ENCODE measurements at places on chromosomes 1 and 21.

DNA sequence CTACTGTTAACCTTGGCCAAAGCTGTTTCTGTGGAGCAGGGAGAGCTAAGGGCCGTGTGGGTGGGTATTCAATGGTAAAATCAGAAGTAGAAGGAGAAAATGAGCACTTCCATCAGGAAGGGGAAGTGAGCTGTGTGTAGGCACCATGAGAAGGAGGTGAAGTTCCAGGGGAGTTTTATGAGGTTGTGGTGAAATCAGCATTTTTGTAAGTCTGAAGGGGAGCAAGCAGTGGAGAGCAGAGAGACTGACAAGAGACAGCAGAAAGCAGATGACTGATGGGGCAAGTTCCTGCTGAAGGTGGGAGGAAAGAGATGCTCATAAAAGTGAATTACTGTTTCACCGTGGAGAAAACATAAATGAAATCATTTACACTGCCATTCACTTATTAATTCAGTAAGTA lies 2.7 kb upstream of the GPR88 start:
- DNase-seq = no peak

DNA sequence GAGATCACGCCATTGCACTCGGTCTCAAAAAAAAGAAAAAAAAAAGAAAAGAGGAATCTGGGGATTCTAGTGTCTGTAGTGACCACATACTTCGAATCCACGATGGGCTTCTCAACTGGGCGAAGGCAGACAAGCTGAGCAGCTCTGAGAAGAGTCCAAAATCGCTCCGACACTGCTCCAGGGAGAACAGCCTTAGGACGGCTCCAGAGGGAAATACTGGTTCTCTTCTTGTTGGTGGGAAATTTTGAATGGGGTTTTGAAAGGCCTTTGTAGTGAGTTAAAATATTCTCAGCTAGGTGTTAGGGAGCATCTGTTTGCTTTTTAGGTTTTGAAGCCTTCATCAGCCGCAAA lies 18.3 kb upstream of the HJV start:
- DNase-seq = no peak

DNA sequence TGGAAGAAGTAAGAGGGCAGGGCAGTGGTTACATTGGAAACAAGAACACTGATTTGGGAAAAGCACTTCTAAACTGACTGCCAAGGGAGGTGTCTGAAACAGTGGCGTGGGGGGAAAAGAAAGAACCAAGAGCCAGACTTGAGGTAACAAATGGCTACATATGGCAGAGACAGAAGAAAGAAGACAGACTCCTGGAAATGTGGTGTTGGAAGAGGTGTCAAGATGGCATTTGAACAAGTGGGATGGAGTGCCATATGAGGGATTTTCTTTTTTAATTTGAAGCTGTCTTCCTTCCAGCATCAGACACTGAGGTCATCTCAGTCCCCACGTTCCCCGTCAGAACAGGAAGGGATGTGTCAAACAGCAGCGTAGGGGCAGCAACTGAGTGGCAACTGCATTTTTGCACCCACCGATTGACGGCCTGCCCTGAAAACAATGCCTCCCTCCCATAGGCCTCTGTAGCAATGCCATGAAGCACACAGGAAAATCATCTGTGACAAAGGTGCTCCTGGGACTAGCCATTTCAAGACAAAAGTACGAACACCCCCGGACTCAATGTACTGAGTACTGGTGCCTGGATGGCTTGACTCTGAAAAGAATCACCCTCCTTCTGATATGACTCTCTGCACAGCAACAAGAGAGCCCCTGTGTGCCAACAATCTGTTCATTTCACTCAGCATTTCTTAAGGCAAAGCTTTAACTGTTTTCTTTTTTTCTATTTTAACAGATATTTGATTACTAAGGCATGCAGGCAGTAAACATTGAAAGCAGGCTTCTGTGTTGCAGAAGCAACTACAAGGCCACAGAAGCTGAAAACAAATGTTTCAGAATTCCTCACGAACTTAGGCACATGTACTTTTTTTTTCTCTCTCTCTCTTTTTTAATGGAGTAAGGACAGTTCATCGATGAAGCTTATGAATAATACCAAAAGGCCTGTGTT lies 37.0 kb downstream of the LPAR3 start:
- no peak for DNase-seq

DNA sequence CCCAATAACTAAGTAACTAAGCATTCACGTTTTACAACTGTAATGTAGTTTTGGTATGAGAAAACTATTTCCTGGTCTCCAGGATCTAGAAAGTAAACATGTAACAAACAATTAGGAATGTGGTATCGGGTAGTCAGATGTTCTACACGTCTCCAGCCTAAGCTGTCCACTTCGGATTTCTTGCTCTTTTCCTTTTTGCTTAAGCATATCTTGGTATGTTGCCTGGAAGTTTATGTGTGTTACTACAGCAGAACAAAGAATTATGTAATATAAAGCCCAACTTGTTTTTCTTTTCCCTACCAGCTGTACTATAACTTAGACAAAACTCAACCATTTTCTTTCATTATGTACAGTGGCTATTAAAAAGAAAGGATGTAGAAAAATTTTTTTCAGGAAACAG lies 20.4 kb upstream of the WARS2 start:
- DNase-seq = no peak

GRCh38 chr21:45231705-45232104 lies 56.0 kb downstream of the POFUT2 start:
- DNase-seq = no peak

DNA sequence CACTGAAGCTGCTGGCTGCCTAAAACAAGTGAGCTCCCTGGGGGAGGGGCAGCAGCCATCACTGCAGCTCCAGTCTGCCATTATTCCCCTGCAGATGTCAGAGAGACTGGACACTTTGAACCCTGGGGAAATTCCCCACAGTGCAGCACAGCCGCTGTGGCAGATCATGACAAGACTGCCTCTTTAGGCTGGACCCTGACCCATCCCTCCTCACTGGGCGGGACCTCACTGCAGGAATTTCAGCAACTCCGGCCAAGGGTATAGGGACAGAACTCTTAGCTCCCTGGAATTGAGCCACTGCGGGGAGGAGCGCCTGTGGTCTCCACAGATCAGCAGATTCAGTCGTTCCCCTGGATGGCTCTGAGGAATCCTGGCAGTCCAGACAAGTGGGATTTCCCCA lies 964.6 kb downstream of the BRINP3 start:
- no peak for DNase-seq

GRCh38 chr1:206786212-206786886 lies 14.1 kb upstream of the IL10 start:
- no peak for DNase-seq

- DNase-seq = no peak
Measured at GRCh38 chr1:17347769-17348592, 24.0 kb upstream of the PADI6 start.

- DNase-seq = no peak
Measured at GRCh38 chr21:25350056-25350455, 257.2 kb downstream of the MRPL39 start.

GRCh38 chr1:8976896-8977450 lies 31.3 kb downstream of the CA6 start:
- DNase-seq = no peak

DNA sequence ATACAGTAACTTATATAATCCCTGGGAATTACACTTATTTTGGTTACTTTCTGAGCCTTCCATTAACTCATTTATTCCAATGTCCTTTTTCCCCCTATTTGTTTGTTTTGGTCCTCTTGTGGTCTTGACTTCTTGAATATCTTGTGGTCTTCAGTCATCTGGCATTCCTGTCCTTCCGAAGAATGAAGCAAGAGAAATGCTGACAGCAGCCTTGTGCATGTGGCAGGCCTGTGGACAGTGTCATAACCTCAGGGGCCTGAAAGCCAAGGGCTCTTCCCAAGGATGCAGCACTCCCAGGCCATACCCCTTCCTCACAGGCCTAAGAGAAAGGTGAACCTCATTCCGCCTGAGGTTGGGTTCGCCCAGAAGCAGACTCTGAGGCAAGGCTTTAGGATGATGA lies 470.2 kb downstream of the DISC1 start:
- no peak for DNase-seq

GRCh38 chr1:226443439-226443838 lies 35.5 kb upstream of the PARP1 start:
- no peak for DNase-seq

- no peak for DNase-seq
Measured at GRCh38 chr1:221809091-221810029, 67.5 kb upstream of the DUSP10 start.

DNA sequence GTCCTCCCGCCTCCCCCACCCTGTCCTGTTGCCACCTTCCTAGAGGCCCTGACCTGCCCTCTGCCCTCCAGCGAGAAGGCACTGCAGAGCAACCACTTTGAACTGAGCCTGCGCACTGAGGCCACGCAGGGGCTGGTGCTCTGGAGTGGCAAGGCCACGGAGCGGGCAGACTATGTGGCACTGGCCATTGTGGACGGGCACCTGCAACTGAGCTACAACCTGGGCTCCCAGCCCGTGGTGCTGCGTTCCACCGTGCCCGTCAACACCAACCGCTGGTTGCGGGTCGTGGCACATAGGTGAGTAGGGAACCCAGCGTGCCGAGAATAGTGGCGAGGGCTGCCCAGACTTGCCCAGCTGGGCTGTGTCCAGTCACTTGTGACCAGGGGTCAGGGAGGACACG lies 20.4 kb downstream of the RNF223 start:
- DNase-seq = no peak

- no peak for DNase-seq
Measured at GRCh38 chr1:227766015-227766634, 30.9 kb downstream of the SNAP47 start.

DNA sequence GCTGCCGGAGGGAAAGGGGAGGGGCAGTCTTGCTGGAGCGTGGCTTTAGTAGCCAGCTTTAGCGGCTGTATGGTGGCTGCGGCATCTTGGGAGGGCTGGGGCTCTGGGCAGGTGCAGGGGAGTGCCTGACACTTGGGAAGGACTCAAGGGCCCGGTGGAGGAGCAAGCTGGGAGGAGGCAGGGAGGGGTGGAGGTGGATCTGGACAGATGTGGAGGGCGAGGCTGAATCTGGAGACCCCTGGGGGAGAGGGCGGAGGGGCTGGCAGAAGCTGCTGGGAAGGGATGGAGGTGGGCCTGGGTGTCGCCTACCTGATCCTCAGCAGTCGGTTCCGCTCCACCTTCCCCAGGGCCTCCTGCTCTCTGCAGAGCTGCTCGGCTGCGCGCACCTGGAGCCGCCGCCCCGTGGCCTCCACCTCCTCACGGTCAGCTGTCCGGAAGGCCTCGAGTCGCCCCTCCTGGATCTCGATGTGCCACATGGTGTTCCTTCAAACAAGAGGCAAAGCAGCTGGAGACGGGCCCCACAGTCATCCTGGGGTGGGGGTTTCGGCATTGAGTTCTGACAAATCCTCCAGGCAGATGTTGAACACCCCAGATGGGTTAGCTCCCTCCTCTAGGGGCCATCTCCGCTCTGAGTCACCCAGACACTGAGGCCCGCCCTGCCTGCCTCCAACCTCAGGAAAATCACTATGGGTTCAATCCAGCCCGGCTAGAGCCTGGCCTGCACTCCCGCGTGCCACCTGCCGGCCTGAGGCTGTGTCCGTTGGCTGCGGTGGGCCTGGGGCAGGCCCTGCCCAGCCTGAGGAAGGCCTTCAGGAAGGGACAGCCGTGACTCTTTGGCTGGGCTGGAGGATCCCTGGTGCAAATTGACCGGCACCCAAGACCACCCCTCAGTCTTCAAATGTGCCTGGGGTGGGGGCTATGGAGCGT lies 29.6 kb downstream of the CFAP74 start:
- DNase-seq = no peak

GRCh38 chr1:181021811-181022434 lies 747 bp downstream of the STX6 start:
- peak; percentile 55 for DNase-seq

GRCh38 chr1:57898531-57898930 lies 474.7 kb upstream of the DAB1 start:
- no peak for DNase-seq

- DNase-seq = no peak
Measured at GRCh38 chr1:75632350-75632949, 21.5 kb upstream of the SLC44A5 start.

Data from GM12892 (cell line).